ENCODE measurements at places on chromosomes 12 and 14. TPM values are rescaled to one million over a fixed set of nuclear protein-coding genes. Genes with fewer than 3 reads are reported as not detected.

The KLHL33 gene
- total RNA-seq, result not detected

The PRIMA1 gene
- not detected for total RNA-seq

The C12orf54 gene
- total RNA-seq, result not detected

The OR4K2 gene
- not detected for total RNA-seq

The CELA1 gene
- not detected for total RNA-seq

GRCh38 chr12:91579516-91580263, 397.1 kb upstream of the DCN start:
- DNase-seq, result no peak

The PIANP gene
- 9.3 TPM for total RNA-seq

GRCh38 chr14:33414041-33414440, 475.4 kb downstream of the NPAS3 start:
- no peak for DNase-seq

GRCh38 chr12:24537083-24537860, 411.6 kb downstream of the BCAT1 start:
- no peak for DNase-seq

The DEPDC4 gene
- 1.6 TPM for total RNA-seq

The ZNF410 gene
- total RNA-seq, result 40.1 TPM

The ERP27 gene
- total RNA-seq, result 0.73 TPM

The CMA1 gene
- total RNA-seq, result not detected

- DNase-seq, result no peak
Measured at GRCh38 chr12:122569288-122569687, 42.2 kb downstream of the KNTC1 start.

DNA sequence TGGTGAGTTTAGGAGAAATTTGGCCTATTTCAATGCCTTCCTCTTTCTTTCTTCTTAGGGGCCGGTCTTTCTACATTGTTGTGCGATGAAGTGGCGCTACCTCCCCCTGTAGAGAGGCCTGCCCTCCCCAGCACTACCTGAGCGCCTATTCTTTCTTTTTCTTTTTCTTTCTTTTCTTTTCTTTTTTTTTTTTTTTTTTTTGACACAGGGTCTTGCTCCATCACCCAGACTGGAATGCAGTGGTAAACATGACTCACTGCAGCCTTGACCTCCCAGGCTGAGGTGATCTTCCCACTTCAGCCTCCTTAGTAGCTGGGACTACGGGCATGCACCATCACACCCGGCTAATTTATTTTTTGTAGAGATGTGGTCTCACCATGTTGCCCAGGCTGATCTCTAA, 136.1 kb upstream of the MAX start:
- DNase-seq, result no peak

The KRT77 gene
- not detected for total RNA-seq

- DNase-seq, result no peak
Measured at GRCh38 chr12:122867691-122868461, 28.0 kb downstream of the VPS37B start.

The KRT73 gene
- not detected for total RNA-seq

- no peak for DNase-seq
Measured at GRCh38 chr12:125081427-125081826, 16.2 kb downstream of the AACS start.

- DNase-seq, result no peak
Measured at GRCh38 chr12:68374307-68374982, 42.3 kb upstream of the MDM1 start.

The GAS2L3 gene
- total RNA-seq, result 6.3 TPM

The FAIM2 gene
- total RNA-seq, result 1.3 TPM

- no peak for DNase-seq
Measured at GRCh38 chr14:106228541-106229158, 702.3 kb downstream of the TMEM121 start.

DNA sequence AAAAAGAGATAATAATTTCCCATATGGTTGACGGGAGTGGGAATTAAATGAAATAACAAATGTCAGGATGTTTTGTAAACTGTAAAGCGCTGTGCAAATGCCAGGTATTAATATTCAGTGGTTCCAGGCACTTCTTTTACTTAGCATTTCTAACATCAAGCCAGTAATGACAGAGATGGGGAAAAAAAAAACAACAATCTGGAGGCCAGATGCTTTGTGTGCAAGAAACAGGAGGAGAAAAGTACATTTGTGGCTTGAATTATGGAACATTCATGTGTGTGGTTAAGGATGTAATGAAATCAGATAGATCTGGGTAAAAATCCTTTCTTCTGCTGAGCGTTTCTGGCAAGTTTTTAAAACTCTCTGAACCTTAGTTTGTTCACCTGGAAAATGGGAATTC, 509.6 kb downstream of the FUT8 start:
- DNase-seq, result no peak

- no peak for DNase-seq
Measured at GRCh38 chr12:68414988-68415387, 82.8 kb upstream of the MDM1 start.

DNA sequence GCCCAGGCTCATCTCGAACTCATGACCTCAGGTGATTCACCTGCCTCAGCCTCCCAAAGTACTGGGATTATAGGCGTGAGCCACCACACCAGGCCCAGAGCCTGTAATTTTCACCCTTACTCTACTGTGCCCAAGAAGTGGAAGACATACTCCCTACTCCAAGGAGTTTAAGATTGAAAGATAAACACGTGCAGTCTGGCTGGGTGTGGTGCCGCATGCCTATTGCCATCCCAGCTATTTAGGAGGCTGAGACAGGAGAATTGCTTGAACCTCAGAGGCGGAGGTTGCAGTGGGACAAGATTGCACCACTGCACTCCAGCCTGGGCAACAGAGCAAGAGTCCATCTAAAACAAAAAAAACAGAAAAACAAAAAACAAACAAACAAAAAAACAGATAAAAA, 90.0 kb downstream of the NINJ2 start:
- no peak for DNase-seq

- no peak for DNase-seq
Measured at GRCh38 chr14:67738740-67739504, 37.2 kb downstream of the RDH12 start.

The NCKAP5L gene
- 46.0 TPM for total RNA-seq

- DNase-seq, result no peak
Measured at GRCh38 chr14:59123531-59123930, 64.9 kb upstream of the DAAM1 start.

The CCDC38 gene
- not detected for total RNA-seq

The GNB3 gene
- 10.2 TPM for total RNA-seq

- no peak for DNase-seq
Measured at GRCh38 chr12:132584429-132584828, 26.0 kb downstream of the LRCOL1 start.

DNA sequence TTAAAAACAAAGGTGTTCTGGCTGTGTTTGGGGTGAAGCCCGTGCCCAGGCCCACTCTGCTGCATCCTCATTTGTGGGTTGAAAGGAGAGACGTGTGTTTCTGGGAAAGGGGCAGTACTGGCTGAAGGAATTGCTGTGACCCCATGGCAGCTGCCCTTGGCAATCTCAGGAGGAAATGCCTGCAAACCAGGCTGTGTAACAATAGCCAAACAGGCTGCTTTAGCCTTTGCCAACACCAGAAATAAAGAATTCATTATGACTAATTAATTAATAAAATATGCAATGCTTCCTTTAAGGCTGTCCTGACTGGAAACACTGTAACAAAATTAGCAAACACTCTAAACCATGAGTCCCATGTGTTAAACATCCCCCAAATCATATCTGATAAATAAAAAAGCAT, 53.0 kb upstream of the KRR1 start:
- no peak for DNase-seq

The DHRS2 gene
- total RNA-seq, result not detected

DNA sequence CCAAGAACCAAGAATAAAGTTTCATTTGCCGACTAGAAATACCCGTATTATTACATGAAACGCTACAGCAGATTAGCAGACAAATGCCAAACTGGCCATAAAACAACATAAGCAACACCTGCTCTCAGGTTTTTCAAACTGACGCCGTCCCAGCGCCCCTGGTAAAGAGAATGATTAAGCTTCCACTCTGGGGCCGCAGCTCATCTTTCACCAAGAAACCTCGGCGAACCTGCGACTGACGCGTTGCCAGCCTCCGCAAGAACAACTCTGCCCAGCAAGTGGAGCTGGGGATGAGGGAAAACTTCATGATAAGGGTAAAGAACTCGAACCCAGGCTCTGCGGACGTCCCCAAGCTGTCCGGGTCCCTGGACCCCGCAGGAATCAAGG, 530 bp downstream of the ARL1 start:
- no peak for DNase-seq

The GLS2 gene
- total RNA-seq, result 0.54 TPM

The B4GALNT3 gene
- 3.5 TPM for total RNA-seq

The ADAM21 gene
- 0.15 TPM for total RNA-seq

GRCh38 chr12:21992823-21993222, 51.6 kb upstream of the ABCC9 start:
- no peak for DNase-seq

- no peak for DNase-seq
Measured at GRCh38 chr12:14562279-14562678, 5.4 kb downstream of the PLBD1 start.

- no peak for DNase-seq
Measured at GRCh38 chr14:92074555-92074954, 31.8 kb downstream of the ATXN3 start.

The IL31 gene
- not detected for total RNA-seq

GRCh38 chr14:55243386-55243785, 27.8 kb upstream of the FBXO34 start:
- no peak for DNase-seq

- no peak for DNase-seq
Measured at GRCh38 chr12:49598527-49598926, 6.9 kb downstream of the FAM186B start.

DNA sequence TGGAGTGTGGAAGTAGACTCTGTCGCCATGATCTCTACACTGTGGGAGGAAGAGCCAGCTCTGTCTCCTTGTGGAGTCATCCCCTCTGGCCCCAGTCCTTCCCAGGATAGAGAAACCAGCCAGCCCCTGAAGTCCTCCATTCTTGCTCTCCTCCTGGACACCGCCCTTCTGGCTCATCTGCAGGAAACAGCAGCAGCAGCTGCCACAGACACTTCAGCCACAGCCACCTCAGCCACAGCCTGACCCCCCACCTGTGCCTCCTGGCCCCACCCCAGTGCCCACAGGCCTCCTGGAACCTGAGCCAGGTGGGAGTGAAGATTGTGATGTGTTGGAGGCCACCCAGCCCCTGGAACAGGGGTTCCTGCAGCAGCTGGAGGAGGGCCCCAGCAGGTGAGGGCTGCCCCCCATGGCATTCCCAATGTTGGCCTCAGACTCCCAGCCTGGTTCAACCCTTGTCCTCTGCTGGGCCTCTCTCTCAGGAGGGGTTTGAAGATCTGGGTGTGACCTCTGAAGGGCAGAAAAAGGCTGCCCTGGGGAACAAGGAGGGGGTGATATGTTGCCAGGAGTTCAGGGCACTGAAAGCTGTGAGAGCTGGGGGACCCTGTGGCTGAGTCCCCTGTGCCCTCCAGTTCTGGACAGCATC, 10.5 kb downstream of the PRPF40B start:
- DNase-seq, result no peak

DNA sequence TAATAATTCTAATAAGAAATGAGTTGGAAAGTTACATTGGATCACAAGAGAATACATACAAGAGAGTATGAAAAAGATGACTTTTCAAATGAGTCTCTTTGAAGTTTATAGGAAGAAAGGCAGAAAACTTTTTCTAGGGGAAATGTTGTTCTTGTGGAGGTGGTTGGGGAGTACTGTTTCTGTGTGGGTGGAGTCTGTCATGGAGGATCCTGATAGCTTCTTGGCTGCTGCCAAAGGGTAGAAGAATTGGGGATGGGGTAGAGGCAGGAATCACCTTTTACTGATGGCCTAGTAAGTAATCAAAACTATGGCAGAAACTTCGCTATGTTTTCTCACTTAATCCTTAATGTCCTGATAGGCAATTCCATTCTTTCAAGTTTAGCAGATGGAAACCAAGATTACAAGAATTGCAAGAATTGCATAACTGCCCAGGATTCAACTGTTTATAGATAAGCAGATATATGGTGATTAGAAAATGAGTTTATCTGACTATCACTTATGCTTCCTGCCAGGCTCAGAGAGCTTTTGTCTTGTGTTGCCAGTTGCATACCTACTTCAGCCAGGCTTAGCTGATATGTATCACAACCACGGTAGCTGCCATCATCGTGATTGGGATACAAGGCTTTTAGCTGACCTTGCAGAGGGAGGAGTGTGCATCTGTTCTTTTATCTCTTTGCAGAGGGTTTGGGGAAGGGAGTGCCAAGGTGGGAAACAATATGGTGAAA, 463.9 kb downstream of the TMTC2 start:
- no peak for DNase-seq

The FGD6 gene
- 9.6 TPM for total RNA-seq

- DNase-seq, result no peak
Measured at GRCh38 chr12:43766291-43766690, 7.5 kb downstream of the IRAK4 start.

The OR4Q3 gene
- total RNA-seq, result not detected

- DNase-seq, result no peak
Measured at GRCh38 chr14:69818758-69819191, 21.7 kb upstream of the SLC10A1 start.

The CPNE8 gene
- 8.0 TPM for total RNA-seq

DNA sequence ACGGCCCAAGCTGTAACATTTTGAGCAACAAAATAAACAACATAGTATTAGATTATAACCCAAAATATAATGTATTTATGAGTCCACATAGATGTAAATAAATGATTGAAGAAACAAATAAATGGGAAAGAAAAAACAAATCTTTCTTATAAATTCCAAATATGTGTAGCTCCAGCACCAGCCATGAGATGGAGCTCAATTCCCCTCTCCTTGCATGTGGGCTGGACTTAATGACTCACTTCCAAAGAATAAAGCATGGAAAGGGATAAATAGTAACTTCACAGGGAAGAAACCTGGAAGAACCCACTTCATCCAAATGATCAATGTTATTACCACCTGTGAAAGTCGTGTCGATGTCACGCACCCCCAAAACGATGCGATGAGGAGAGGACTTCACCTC, 158.8 kb downstream of the RPAP3 start:
- no peak for DNase-seq
